Stimulated activated CD8-positive, alpha-beta memory T cell treated with anti-CD3 and anti-CD28 coated beads, Interleukin-7, amount 100 ng/mL, for 1 hour (primary cell): ENCODE measurements at places on chromosomes 4 and X.

GRCh38 chrX:69182818-69183380, 17.6 kb upstream of the PJA1 start:
- no peak for DNase-seq

DNA sequence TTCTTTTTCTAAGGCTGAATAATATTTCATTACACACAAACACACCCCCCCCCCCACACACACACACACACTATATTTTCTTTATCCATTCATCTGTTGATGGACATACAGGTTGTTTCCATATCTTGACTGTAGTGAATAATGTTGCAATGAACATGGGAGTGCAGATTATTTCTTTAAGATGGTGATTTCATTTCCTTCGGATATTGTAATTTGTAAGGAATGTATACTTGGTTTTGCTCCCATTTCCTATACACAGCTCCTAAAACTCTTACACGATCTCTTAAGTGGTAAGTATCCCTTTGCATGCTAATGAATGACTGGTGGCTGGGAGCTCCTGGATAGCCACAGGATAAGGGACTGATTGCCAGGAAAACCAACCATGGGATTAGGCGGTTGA, 14.7 kb upstream of the RBMXL3 start:
- DNase-seq, result no peak

DNA sequence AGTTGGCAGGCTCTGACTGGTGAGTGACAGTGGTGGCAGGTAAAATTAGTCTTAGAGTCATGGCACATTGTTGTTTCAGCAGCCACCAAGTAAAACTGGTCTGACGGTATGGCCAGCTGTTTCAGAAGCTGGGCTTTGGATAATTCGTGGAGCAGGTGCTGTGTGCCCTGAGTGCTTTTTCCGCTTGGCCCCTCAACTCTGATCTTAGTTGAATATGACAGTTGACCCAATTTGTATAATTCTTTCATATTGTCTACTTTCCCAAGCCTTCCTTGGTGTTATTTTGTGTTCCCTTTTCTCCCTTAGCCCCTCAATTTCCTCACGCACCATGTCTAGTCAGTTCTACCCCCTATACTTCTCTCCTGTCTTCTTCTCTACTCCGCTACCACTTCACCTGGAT, 32.0 kb downstream of the CDS1 start:
- no peak for DNase-seq

DNA sequence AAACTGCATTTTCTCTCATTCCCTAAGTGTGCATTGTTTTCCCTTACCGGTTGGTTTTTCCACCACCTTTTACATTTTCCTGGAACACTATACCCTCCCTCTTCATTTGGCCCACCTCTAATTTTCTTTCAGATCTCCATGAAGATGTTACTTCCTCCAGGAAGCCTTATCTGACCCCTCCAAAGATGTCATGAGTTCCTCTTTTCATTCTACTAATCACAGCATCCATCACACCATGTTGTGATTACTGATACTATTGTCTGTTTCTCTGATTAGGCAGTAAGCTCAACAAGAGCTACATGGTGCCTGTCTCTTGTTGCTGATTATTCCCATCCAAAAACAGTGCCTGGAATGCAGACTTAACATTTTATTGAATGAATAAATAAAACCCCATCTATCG, 2.9 kb upstream of the AFP start:
- DNase-seq, result no peak

DNA sequence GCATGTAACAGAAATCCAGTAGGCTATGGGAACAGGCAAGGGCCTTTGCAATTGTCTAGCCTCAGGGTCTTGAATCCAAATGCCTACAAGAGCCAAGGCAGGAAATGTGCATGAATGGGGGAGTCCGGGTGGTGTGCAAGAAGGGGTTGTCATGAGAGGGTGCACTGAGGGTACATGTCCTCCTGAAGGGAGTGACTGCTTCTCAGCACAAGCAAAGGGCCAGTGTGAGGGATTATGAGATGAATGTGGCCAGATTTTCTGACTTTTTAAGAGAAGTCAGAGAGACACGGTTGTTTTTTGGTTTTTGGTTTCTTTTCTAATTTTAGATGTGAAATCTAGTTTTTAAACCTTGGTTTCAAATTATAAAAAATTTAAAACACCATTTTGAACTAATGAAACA, 76.5 kb upstream of the LSM6 start:
- no peak for DNase-seq
